ENCODE measurements at places on chromosomes 5 and 9.

- no peak for DNase-seq
Observed at GRCh38 chr9:75120686-75121085, 32.4 kb downstream of the OSTF1 start.

GRCh38 chr5:372996-373709, 51.6 kb downstream of the AHRR start:
- DNase-seq, result no peak

DNA sequence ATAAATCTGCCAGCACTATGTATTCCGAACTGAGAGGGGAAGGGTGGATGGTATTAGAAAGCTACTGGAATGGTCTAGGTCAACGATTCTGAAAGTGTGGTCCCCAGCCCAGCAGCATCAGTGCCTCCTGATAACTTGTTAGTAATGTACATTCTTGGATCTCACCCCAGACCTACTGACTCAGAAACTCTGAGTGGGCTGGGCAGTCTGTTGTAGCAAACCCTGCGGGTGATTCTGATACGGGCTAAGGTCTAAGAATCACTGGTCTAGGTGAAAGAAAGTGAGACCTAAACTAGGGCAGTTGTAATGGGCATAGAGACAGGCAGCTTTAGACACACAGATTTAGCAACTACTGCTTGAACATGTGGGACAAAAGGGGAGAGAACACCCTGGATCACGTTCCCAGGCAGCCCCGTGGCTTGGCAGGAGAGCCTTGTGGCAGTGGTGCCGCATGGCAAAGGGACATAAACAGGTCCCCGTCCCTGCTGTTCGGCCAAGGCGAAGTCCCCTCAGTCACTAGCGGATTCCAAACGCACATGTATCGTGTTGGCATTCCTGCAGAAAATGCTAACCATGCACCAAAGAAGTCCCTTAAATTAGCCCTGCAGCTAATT, 216.3 kb downstream of the TTLL11 start:
- DNase-seq, result no peak

- peak; percentile 82 for DNase-seq
Observed at GRCh38 chr9:128254855-128255759, 20.7 kb downstream of the GOLGA2 start.

GRCh38 chr5:54454602-54455001, 897 bp upstream of the HSPB3 start:
- DNase-seq, result no peak

DNA sequence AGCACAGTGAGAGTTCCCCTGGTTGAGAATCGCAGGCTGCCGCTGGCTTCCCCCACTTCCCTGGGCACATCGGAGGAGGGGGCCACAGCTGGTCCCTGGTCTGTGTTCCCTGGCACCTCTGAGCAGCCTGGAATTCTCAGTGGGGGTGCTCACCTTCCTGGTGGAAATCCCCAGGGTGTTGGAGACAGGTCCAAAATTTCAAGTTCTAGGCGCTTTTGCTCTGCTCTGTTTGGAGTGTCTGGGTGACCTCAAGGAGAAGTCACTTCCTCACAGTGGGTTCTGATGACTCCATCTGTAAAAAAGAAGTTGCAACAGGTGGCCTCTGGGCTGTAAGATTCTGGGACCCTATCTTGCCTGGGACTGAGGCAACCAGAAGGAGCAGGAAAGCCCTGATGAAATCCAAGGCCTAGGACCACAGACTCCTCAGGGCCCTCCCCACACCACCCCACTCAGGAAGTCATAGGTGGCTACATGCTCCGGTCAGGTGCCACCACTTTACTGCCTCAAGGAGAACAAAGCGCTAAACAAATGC, at the start of gene TRAF1:
Gene TRAF1 (minus strand): TSS at position 400 of the 532 bp plus-strand sequence. CDS start 721 bp downstream, outside the sequence.
- no peak for DNase-seq

DNA sequence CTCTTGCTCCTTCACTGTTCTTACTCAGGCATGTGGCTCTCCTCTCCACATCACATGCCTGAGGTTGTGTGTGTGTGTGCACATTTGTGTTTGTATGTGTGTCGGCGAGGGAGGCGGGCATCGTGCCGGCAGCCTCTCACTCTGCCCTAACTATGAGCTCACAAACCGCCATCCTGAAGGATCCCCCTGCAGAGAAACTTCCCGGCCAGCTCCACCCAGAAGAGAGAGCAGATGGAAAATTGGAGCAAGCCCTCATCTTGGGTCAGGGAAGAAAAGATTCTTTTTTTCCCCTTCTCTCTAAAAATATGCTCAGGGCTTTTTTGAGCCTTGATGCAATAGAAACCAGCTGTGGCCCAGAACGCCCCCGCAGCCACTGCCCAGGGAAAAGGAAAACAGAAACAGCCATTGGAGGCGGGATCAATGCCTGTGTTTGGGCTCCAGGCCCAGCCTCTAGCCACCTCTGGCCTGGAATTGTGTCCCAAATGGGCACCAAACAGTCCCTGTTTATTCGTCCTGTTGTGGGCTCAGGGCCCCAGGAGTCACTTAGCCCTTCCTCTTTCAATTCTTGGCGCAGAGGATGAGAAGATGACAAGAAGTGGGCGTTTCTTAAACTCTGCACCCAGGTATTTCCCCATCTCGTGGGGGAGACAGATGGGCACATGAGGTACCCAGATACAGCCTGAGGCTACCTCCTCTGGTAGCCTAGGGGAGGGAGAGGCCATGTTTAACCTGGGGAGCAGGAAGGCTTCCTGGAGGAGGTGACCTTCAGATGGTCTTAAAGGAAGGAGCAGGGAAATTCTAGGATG, 151.5 kb downstream of the RGS3 start:
- peak; percentile 60 for DNase-seq

DNA sequence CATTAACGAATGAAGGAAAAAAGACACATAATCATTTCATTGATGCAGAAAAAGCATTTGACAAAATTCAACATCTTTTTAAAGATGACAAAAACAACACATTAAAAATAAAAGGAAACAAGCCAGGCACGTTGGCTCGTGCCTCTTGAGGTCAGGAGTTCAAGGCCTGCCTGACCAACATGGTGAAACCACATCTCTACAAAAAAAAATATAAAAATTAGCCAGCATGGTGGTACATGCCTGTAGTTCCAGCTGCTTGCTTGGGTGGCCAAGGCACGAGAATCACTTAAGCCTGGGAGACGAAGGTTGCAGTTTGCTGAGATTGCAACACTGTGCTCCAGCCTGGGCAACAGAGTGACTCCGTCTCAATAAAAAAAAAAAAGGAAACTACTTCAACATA, 77.0 kb downstream of the ERCC6L2 start:
- DNase-seq, result no peak

DNA sequence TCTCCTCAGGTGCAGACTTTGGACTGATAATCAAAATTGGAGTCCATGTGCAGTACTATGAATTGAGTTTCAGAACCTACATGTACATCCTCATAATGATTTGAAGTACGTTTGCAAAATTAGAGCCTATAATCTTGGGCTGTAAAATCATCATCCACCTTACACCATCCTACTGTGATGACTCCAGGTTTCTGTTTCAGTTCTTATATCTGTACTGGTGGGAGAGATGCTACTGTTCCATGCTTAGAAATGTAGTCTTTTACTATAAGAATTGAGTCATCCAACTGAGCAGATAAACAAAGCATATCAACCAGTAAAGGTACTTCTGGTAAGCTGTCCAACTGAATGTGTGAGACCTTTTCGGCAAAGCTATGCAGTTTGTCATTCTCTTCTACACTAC, 586.3 kb upstream of the FAM174A start:
- no peak for DNase-seq

DNA sequence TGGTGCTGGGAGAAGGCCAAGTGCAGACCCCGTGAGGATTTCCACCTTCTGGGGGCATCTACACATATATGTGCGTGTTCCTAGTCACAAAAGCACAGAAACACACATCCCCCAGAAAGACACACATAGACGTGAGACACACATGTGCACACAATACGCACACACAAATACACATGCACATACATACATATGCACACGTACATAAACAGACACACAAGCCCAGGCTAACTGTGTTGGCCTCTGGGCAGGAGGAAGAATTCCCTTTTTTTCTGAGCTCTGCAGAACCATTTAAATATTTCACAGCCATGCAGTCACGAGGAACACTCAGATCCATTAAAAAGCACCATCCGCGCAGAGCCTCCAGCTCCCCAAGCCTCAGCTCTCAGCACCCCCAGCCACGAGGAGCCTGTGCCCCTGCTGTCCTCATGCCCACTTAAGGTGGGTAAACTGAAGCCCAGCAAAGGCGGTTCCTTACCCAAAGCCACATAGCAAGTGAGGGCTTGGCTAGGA, 5.3 kb downstream of the NINJ1 start:
- DNase-seq, result no peak

GRCh38 chr5:153671653-153672346, 181.3 kb downstream of the GRIA1 start:
- DNase-seq, result no peak

- DNase-seq, result no peak
Observed at GRCh38 chr9:124270504-124271335, 13.0 kb downstream of the NEK6 start.

GRCh38 chr9:121399883-121400607, 30.0 kb upstream of the STOM start:
- peak; percentile 44 for DNase-seq

DNA sequence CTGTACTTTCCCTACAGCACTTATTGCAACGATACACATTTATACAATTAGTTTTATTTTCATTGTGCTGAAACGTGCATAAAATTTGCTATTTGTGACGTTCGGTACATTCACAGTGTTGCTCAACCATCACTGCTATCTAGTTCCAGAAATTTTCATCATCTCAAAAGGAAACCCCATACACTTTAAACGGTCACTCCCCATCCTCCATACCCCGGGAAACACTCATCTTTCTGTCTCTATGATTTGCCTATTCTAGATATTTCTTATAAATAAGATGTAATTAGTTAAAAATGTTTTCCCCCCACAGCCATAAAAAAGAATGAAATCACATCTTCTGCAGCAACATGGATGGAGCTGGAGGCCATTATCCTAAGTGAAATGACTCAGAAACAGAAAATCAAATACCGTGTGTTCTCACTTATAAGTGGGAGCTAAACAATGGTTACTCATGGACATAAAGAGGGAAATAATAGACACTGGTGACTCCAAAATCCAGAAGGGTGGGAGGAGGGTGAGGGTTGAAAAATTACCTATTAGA, 40.2 kb upstream of the TEX48 start:
- no peak for DNase-seq

- no peak for DNase-seq
Observed at GRCh38 chr5:142386137-142387023, 61.6 kb upstream of the SPRY4 start.

- DNase-seq, result no peak
Observed at GRCh38 chr9:72441848-72442607, 77.0 kb upstream of the ZFAND5 start.

- DNase-seq, result no peak
Observed at GRCh38 chr5:82163452-82164175, 114.5 kb downstream of the RPS23 start.

- no peak for DNase-seq
Observed at GRCh38 chr5:16459451-16459850, 6.1 kb downstream of the ZNF622 start.

- peak; percentile 80 for DNase-seq
Observed at GRCh38 chr5:138138949-138139780, at the start of gene NME5. NME5 (minus strand) TSS chr5:138139428; CDS start chr5:138138780, 648 bp downstream.

DNA sequence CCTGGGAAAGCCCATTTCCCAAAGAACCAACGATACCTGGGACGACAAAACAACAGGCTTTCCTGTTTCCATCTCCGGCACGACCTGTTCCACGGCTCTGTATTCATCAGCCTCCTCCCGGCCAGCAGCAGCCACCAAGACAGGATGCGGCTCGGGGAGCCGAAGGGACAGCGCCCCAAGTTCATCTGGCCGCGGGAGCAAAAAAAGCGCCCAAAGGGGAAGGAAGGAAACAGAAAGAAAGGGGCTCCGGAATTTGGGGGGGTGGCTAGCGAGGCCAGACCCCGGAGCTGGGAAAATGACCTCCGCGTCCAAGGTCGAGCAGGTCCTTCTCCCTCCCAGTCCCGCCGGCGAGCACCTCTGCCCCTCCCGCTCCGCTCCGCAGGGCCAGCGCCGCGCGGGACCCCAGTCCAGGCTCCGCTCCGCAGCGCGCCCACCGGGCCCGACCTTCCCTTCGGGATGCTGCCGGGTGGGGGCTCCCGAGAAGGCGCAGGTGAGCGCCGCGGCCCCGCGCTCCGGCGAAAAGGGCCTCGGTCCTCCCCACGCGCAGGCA, 608 bp downstream of the ELOVL7 start:
- peak; percentile 56 for DNase-seq

DNA sequence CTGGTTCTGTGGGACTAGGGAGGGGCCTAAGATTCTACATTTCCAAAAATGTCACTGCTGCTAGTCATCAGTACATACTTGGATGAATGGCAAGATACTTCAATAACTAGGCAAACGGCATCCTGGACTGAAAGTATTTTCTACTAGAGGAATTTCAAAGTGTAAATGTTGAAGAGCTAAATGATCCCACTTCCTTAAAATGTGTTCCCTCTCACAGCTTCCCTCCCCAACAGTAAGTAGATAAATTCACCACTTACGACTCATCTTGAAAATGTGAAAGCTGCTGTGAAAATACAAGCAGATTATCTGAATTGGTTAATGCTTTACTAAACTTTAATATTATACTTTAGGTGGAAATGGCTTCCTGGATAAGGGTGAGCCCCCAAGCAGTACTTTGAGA, 1571.5 kb upstream of the WWC1 start:
- DNase-seq, result no peak

DNA sequence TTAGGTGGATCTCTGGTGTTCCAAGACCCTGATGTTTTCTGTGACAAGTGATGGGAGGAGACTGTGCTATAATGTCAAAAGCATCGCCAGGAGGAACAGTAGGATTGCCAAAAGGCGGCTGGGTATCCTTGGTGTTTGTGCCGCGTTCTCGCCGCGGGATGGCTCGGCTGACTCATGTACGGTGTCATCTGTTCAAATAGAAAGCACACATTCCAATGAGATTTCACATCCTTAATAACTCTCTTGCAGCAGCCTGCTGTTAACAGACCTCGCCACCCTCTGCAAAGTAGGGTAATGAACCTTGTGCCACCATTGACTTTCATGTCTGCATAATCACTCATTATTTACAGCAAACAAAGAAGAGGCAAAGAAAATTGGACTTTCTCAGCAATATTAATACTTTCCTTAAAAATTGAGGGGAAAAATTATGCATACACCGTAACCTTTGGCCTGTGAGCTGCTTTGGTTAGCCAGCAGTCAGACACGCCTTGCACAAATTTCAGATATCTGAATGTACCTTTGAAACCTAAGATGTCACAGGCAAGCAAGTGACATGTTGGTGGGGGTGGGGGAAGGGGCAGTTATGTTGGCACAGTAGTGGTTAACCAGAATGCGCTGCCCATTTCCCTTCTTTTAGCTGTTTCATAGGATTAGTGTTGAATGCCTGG, 289.4 kb downstream of the EFNA5 start:
- no peak for DNase-seq

GRCh38 chr5:156147944-156148285, 179.0 kb upstream of the SGCD start:
- DNase-seq, result no peak

DNA sequence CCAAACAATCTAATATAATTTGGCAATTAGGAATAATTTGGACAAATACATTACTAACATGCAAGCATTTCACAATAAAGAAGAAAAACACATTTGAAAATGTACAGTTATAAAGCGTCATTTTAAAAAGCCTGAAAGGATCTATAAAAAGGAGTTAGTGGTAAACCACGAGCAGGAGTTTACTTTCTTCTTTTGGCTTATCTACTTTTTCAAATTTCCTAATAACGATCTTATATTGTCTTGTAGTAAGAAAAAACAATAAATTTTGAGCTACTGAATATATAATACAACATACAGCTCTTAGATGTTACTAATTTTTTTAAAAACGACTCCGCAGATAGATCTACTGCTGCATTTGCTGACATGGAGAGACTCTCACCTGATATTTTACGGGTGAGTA, 79.9 kb downstream of the SMIM23 start:
- DNase-seq, result no peak

Data from GM20000 (cell line).